Osteocyte (in vitro differentiated cells): ENCODE measurements at places on chromosomes 3 and 15. TPM values are rescaled to one million over a fixed set of nuclear protein-coding genes. Genes with fewer than 3 reads are reported as not detected.

GRCh38 chr15:35211240-35211902 lies 126.3 kb upstream of the NANOGP8 start:
- no peaks in the 10 kb centered on the region for H3K4me1 ChIP-seq
- no peaks in the 10 kb centered on the region for H3K27me3 ChIP-seq
- DNase-seq: no peak
- no peaks in the 10 kb centered on the region for H3K36me3 ChIP-seq
- no peak overlapping the region for H3K4me3 ChIP-seq
- no peak overlapping the region for H3K27ac ChIP-seq

GRCh38 chr3:67719333-67719732 lies 64.9 kb upstream of the SUCLG2 start:
- H3K27ac ChIP-seq: peak overlapping the region; percentile 59
- peaks cover 6% of the 10 kb centered on the region for H3K36me3 ChIP-seq
- H3K27me3 ChIP-seq: no peaks in the 10 kb centered on the region
- no peak for DNase-seq

DNA sequence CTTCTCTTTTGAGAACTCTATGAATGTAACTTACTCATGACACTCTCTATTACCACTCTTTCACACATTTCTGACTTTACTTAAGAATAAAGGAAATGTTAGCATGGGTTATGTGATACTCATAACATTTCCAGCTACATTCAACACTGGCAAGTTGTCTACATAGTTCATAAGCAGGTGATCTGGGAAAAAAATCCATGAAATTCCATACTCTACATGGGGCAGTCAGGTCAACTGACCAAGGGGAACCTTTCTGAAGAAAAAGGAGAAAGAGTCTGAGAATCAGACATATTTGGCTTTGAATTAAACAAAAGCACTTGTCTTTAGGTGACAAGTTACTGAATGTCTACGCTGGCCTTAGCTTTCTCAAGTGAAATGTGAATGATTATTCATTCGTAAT lies 329.1 kb upstream of the ROBO1 start:
- H3K36me3 ChIP-seq: no peaks in the 10 kb centered on the region
- no peak overlapping the region for H3K27ac ChIP-seq
- H3K4me3 ChIP-seq: no peak overlapping the region
- DNase-seq: no peak
- H3K27me3 ChIP-seq: no peaks in the 10 kb centered on the region

- peak overlapping the region; percentile 42 for H3K27ac ChIP-seq
- no peak overlapping the region for H3K4me3 ChIP-seq
- H3K36me3 ChIP-seq: no peaks in the 10 kb centered on the region
- DNase-seq: no peak
Measured at GRCh38 chr15:48966595-48967301, 3.0 kb upstream of the SHC4 start.

DNA sequence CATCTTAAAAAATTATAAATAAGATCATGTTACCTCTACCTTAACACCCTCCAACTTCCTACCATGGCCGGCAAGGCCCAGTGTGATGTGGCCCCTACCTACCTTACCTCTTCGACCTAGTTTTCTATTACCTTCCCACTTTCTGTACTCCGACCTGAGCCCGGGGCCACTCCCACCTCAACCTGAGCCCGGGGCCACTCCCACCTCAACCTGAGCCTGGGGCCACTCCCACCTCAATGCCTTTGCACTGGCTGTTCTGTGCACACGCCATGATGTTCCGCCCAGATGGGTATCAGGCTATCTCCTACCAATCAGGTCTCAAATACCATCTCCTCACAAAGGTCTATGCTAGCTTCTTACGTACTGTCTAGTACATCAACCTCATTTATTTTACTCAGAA lies 66.8 kb upstream of the XXYLT1 start:
- peaks cover 24% of the 10 kb centered on the region for H3K36me3 ChIP-seq
- peaks cover 7% of the 10 kb centered on the region for H3K4me1 ChIP-seq
- no peak for DNase-seq
- H3K27ac ChIP-seq: no peak overlapping the region
- no peaks in the 10 kb centered on the region for H3K27me3 ChIP-seq
- H3K4me3 ChIP-seq: no peak overlapping the region

GRCh38 chr3:18061737-18062656 lies 319.6 kb upstream of the TBC1D5 start:
- no peak overlapping the region for H3K4me3 ChIP-seq
- no peak for DNase-seq
- H3K4me1 ChIP-seq: peaks cover 4% of the 10 kb centered on the region
- H3K36me3 ChIP-seq: peaks cover 3% of the 10 kb centered on the region
- H3K27ac ChIP-seq: no peak overlapping the region

GRCh38 chr3:167811031-167811430 lies 75.5 kb downstream of the SERPINI1 start:
- no peak for DNase-seq
- peaks cover 3% of the 10 kb centered on the region for H3K4me1 ChIP-seq
- no peaks in the 10 kb centered on the region for H3K36me3 ChIP-seq
- H3K4me3 ChIP-seq: no peak overlapping the region
- H3K27ac ChIP-seq: no peak overlapping the region

DNA sequence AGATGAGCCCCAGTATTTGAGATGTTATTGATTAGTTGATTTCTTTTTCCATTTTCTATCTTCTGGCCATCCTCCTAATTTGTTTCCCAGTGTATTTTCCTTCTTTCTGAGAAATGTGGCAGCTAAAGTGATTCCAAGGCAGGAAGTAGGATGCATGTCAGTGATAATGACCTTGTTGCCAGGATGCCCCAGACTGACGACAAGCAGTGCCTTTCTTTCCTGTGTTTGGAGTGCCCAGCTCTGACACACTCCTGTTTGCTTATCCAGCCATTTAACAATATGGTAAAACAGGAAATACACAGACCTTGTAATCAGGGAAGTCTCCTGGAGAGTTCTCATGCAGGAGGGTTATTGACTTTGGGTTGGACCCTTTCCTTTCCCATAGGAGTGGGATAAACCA lies 20.4 kb downstream of the TMOD2 start:
- no peak for DNase-seq
- H3K4me3 ChIP-seq: no peak overlapping the region
- H3K27me3 ChIP-seq: no peaks in the 10 kb centered on the region

DNA sequence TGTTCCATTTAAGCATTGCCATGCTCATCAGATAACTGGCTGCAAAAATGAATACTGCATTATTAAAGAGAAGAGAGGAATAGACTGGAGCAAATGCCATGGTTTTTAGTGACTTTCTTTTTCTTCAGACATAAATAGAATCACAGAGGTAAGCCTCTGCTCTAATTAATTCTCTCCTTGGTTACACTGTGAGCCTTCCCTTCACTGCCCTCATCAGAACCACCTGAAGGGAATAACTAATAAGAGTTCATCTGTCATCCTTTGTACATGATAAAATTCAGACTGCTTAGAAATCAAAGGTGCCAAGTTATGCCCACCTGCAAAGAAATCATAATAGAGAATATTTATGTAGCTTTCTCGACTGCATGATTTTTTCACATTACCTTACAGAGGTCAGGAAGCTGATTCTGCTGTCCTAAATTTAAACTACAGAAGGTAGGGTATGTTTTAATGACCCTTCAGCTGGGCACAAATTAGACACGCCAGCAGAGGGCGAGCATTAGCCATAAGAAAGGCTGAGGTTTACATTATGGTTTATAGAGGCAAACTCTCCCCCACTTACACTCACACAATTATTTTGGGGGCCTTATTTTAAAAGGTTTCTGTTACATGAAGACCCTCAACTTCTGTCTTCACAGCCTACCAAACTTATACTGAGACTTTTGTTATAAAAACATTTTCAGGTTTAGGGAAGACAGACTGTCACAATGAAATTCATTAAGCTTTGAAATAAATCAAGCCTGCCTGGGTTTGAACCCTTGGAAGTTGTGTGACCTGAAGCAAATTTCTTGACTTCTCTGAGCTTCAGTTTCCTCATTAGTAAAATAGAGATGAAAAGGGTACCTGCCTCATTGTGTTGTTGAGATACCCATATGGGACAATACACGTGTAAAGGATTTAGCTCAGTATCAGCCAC lies 15.3 kb upstream of the UNC13C start:
- DNase-seq: no peak
- H3K27me3 ChIP-seq: no peaks in the 10 kb centered on the region
- H3K4me1 ChIP-seq: no peaks in the 10 kb centered on the region
- H3K27ac ChIP-seq: no peak overlapping the region

GRCh38 chr3:62332017-62332416 lies 41.3 kb downstream of the FEZF2 start:
- peaks cover 2% of the 10 kb centered on the region for H3K36me3 ChIP-seq
- no peaks in the 10 kb centered on the region for H3K27me3 ChIP-seq
- H3K27ac ChIP-seq: no peak overlapping the region
- H3K4me1 ChIP-seq: no peaks in the 10 kb centered on the region
- DNase-seq: no peak

- no peak overlapping the region for H3K4me3 ChIP-seq
- H3K36me3 ChIP-seq: no peaks in the 10 kb centered on the region
- no peak overlapping the region for H3K27ac ChIP-seq
- DNase-seq: peak; percentile 68
- peaks cover 5% of the 10 kb centered on the region for H3K27me3 ChIP-seq
Measured at GRCh38 chr15:42102646-42103235, 8.4 kb upstream of the PLA2G4D start.

DNA sequence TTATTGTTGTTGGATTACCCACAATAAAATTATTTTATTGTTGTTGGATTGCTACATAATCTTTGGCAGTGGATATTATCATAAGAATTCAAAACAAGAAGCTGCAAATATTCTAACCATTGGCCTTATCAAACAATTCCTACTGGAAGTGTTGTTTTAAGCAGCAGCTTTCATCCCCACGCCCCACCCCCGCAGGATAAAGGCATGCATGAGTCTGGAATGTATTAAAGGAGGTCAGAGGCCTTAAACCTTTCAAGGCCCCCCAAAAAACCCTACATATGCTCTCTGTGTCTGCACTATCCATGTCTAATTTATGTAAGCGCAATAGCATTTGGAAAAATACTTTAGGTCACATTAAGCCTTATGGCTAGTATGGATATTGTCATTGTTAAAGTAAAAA lies 23.1 kb downstream of the P3H2 start:
- H3K4me3 ChIP-seq: peak overlapping the region; percentile 15
- H3K27ac ChIP-seq: peak overlapping the region; percentile 78
- DNase-seq: no peak
- peaks cover 5% of the 10 kb centered on the region for H3K36me3 ChIP-seq

DNA sequence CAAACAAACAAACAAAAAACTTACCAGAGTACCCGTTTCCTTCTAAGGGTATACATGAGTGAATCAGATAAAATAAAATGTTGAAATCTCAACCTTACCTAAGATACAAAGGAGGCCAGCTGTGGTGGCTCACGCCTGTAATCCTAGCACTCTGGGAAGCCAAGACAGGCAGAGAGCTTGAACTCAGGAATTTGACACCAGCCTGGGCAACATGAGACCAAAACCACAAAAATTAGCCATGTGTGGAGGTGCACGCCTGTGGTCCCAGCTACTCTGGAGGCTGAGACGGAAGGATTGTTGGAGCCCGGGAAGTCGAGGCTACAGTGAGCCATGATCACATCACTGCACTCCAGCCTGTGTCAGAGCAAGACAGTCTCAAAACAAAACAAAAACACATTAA lies 11.0 kb upstream of the FAM219B start:
- H3K36me3 ChIP-seq: peaks cover 38% of the 10 kb centered on the region
- H3K4me3 ChIP-seq: no peak overlapping the region
- no peaks in the 10 kb centered on the region for H3K27me3 ChIP-seq
- H3K4me1 ChIP-seq: no peaks in the 10 kb centered on the region
- no peak for DNase-seq
- no peak overlapping the region for H3K27ac ChIP-seq

- no peaks in the 10 kb centered on the region for H3K4me1 ChIP-seq
- no peak for DNase-seq
- H3K27ac ChIP-seq: no peak overlapping the region
- no peak overlapping the region for H3K4me3 ChIP-seq
Measured at GRCh38 chr15:38153781-38154180, 98.9 kb upstream of the SPRED1 start.

GRCh38 chr15:73109765-73110164 lies 57.5 kb downstream of the NEO1 start:
- H3K4me3 ChIP-seq: no peak overlapping the region
- no peak for DNase-seq
- H3K36me3 ChIP-seq: no peaks in the 10 kb centered on the region
- no peaks in the 10 kb centered on the region for H3K4me1 ChIP-seq
- H3K27ac ChIP-seq: no peak overlapping the region
- H3K27me3 ChIP-seq: no peaks in the 10 kb centered on the region

GRCh38 chr3:38003817-38004414 lies 13.3 kb downstream of the VILL start:
- H3K4me1 ChIP-seq: peaks cover 8% of the 10 kb centered on the region
- no peaks in the 10 kb centered on the region for H3K36me3 ChIP-seq
- H3K4me3 ChIP-seq: no peak overlapping the region
- no peak overlapping the region for H3K27ac ChIP-seq
- no peak for DNase-seq

- H3K36me3 ChIP-seq: no peaks in the 10 kb centered on the region
- H3K4me3 ChIP-seq: no peak overlapping the region
- peaks cover 36% of the 10 kb centered on the region for H3K4me1 ChIP-seq
- DNase-seq: no peak
- H3K27ac ChIP-seq: no peak overlapping the region
Measured at GRCh38 chr3:16052964-16053363, 121.5 kb upstream of the GALNT15 start.

DNA sequence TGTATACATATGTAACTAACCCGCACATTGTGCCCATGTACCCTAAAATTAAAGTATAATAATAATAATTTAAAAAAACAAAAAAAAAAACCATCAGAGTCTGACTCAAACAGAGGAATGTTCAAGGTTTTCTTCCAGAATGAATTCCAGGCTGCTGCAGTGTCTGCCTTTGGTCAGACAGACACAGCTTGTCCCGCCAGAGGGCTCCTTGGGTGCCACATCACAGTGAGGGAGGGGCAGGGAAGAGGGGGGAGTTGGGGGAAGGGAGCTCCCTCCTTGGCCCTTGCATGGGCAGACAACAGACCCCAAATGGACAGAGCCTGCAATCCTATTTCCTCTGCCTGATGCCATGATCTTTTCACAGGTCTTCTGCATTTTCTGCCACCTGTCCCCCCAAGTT lies 36.5 kb downstream of the ITGB5 start:
- peak overlapping the region; percentile 92 for H3K27ac ChIP-seq
- no peaks in the 10 kb centered on the region for H3K27me3 ChIP-seq

DNA sequence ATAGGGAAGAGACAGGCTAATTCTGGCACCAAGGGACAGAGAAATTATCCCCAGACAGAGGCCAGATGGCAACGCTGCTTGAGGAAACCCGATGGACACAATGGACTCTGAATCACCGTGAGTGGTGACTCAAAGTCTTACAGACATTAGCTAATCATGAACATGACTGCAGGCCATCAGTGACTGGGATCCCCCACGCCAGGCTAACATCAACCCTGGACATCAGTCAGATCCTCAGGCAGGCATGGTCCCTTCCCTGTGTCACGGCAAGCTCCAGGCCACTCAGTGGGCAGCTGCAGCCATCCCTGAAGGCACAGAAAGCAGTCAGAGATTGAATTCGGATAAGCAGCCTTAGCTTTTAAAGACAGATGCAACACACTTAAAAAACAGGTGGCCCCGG lies 23.8 kb upstream of the OXTR start:
- DNase-seq: no peak
- peaks cover 4% of the 10 kb centered on the region for H3K36me3 ChIP-seq
- no peaks in the 10 kb centered on the region for H3K27me3 ChIP-seq
- H3K4me1 ChIP-seq: peaks cover 11% of the 10 kb centered on the region
- no peak overlapping the region for H3K4me3 ChIP-seq

Gene WDR93
- 0.19 TPM in 1 of 2 replicates, not detected in the other for total RNA-seq

Gene SEMA3G
- total RNA-seq: not detected in 2 replicates

Gene CHRNA7
- total RNA-seq: 0.37 and 0.73 TPM in 2 replicates

Gene CIDEC
- total RNA-seq: not detected in 2 replicates

Gene RETNLB
- not detected in 2 replicates for total RNA-seq

Gene C15orf62
- not detected in 2 replicates for total RNA-seq

Gene CILP
- 0.19 TPM in 1 of 2 replicates, not detected in the other for total RNA-seq

Gene CHRM5
- not detected in 2 replicates for total RNA-seq

Gene MKRN2
- 31.2 and 32.4 TPM in 2 replicates for total RNA-seq

Gene VWA5B2
- total RNA-seq: 0.11 TPM in 1 of 2 replicates, not detected in the other

Gene SPESP1
- not detected in 2 replicates for total RNA-seq

Gene LOXL1
- 398 and 417 TPM in 2 replicates for total RNA-seq
